ENCODE measurements at places on chromosomes 6 and 20. TPM values are rescaled to one million over a fixed set of nuclear protein-coding genes. Genes with fewer than 3 reads are reported as not detected.

- DNase-seq: peak; percentile 87
Observed at GRCh38 chr6:1724616-1725015, 114.9 kb downstream of the FOXC1 start.

DNA sequence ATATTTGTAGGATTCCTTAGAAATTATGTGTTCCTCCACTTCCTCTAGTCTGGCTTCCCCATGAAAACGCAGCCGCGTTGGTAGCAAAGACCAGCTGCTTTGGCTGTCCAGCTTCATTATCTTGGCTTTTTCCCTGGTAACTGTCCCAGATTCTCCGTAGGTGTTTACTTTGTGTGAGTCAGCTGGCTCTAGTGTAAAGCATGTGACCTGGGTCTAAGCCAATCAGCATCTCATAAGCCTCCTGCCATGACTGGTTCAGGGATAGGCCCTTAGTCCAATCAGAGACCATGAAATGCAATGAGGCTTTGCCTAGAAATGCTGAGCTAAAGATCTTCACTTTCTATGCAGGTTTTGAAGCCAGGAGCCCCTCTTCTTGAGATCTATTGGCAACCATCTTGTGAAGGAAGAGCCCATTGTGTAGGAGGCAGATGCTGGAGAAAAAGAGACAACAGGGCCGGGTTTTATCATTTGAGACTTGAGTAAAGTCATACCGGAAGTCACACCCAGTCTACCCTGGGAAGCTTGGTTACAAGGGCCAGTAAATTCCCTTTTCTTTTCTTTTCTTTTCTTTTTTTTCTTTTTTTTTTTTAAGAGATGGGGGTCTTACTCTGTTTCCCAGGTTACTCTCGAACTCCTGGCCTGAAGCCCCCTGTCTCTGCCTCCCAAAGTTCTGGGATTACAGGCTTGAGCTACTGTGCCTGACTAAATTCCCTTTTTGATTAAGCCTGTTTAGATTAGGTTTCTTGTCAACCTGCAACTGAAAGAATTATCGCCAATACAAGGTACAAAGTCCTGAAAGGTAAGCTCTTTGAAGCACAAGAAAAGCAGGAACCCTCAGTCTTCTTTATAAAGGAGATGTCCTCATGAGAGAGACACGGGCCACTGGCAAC lies 256.5 kb upstream of the RREB1 start:
- peak; percentile 88 for DNase-seq

- no peak for DNase-seq
Observed at GRCh38 chr6:129863664-129864063, 2.5 kb upstream of the TMEM244 start.

SMPD2 gene
- total RNA-seq: 6.7 TPM

SALL4 gene
- total RNA-seq: not detected

FHL5 gene
- total RNA-seq: 56.0 TPM

MATN4 gene
- total RNA-seq: 0.56 TPM

SPATS1 gene
- not detected for total RNA-seq

VSX1 gene
- total RNA-seq: not detected

SNAI1 gene
- total RNA-seq: 8.6 TPM

AKAP12 gene
- total RNA-seq: 140 TPM
